ENCODE measurements at places on chromosomes 2 and 18. TPM values are rescaled to one million over a fixed set of nuclear protein-coding genes. Genes with fewer than 3 reads are reported as not detected.

The LBX2 gene
- total RNA-seq: not detected

The PLEKHA3 gene
- 16.7 TPM for total RNA-seq

The IL36A gene
- not detected for total RNA-seq

The POLE4 gene
- 132 TPM for total RNA-seq

The FNDC4 gene
- 1.7 TPM for total RNA-seq

The HOXD1 gene
- total RNA-seq: not detected

The POTEI gene
- total RNA-seq: not detected

The CDK15 gene
- 2.4 TPM for total RNA-seq

The GCG gene
- total RNA-seq: not detected

The CFAP221 gene
- total RNA-seq: not detected

The PLA2R1 gene
- total RNA-seq: 3.4 TPM

The TMEM178A gene
- total RNA-seq: not detected

The SERPINB3 gene
- 5.6 TPM for total RNA-seq

The DNER gene
- total RNA-seq: 1.1 TPM

The CYS1 gene
- total RNA-seq: 0.15 TPM

The ABCG8 gene
- total RNA-seq: not detected

The EVX2 gene
- total RNA-seq: not detected

The RBKS gene
- 1.8 TPM for total RNA-seq

The IL36B gene
- total RNA-seq: not detected

The MATN3 gene
- 1.6 TPM for total RNA-seq

All from PC-3 (cell line).